ENCODE measurements at places on chromosomes 1 and 21.

DNA sequence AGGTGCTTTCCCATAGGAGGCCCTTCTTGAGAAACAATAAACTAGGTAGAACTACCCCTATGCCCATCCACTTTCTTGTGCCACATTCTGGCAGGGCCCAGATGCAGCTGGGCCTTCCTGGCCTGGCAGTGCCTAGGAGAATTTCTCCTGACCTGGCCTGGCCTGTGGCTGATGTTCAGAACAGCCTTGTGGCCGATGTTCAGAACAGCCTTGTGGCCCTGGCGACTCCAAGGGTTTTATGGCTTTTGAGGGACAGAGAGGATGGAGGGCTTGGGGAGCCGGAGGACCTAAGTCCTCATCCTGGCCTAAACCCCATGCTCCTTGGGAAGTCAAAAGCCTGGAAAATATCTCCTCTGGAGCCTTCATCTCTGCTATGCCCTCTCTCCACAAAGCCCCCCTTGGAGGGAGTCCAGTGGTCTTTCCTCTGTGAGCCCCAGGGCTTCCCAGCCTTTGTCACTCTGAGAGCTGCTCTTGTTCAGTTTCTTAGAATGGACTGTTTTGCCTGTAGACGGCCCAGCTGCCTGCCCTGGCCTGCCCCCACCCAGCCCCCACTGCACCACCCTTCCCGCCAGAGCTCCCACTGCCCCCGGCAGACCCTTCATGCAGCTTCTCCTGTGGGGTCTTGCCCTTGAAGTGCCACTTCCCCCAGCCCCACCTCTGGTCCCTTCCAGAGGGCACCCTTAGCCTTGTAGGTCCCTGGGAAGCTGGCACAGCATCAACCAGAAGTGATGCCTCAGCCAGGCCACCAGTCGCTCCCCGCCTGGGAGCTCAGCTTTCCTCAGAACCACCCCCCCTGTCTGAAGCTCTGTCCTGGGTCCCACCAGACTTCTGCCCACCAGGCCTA lies 7.0 kb downstream of the GPR37L1 start:
- no peak overlapping the region for H3K4me3 ChIP-seq
- no peak for DNase-seq
- no peaks in the 10 kb centered on the region for H3K27me3 ChIP-seq

DNA sequence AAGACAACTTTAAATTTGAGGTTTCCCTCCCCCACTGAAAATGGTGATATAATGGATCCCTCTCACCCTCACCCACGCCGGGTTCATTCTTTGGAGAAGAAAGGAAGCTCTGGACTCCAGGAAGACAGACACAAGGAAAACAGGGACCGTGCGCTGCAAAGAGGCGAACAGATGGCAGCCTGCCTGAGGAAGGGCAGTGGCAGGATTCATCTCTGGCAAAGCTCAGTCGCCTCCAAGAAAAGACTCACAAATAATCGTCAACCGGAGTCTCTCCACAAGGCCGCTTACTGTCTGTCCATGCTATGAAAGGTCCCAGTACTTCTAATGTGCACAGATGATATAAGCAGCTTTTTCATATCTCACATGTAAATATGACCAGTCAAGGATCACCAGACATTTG lies 110.3 kb downstream of the TIAM1 start:
- no peak overlapping the region for H3K4me3 ChIP-seq
- H3K4me1 ChIP-seq: no peaks in the 10 kb centered on the region
- no peak overlapping the region for H3K27ac ChIP-seq
- no peaks in the 10 kb centered on the region for H3K27me3 ChIP-seq
- no peak for DNase-seq
- no peaks in the 10 kb centered on the region for H3K36me3 ChIP-seq

- no peaks in the 10 kb centered on the region for H3K4me1 ChIP-seq
- H3K27me3 ChIP-seq: no peaks in the 10 kb centered on the region
- no peaks in the 10 kb centered on the region for H3K36me3 ChIP-seq
- H3K27ac ChIP-seq: no peak overlapping the region
- no peak overlapping the region for H3K4me3 ChIP-seq
These were observed 28.6 kb downstream of the LGR6 start for GRCh38 chr1:202221911-202222909.

GRCh38 chr1:22750685-22751051 lies 40.0 kb downstream of the EPHB2 start:
- peak overlapping the region; percentile 83 for H3K27ac ChIP-seq
- peaks cover 18% of the 10 kb centered on the region for H3K4me1 ChIP-seq
- no peak for DNase-seq
- H3K36me3 ChIP-seq: no peaks in the 10 kb centered on the region

- H3K27ac ChIP-seq: no peak overlapping the region
- no peak for DNase-seq
- no peaks in the 10 kb centered on the region for H3K36me3 ChIP-seq
- no peak overlapping the region for H3K4me3 ChIP-seq
- no peaks in the 10 kb centered on the region for H3K4me1 ChIP-seq
These were observed 5.0 kb downstream of the TFF1 start for GRCh38 chr21:42361286-42361685.

GRCh38 chr1:70355920-70356319 lies 1.4 kb upstream of the ANKRD13C start:
- H3K27me3 ChIP-seq: no peaks in the 10 kb centered on the region
- H3K36me3 ChIP-seq: no peaks in the 10 kb centered on the region
- no peak overlapping the region for H3K27ac ChIP-seq
- no peak for DNase-seq
- peaks cover 26% of the 10 kb centered on the region for H3K4me1 ChIP-seq

- H3K4me1 ChIP-seq: peaks cover 26% of the 10 kb centered on the region
- H3K4me3 ChIP-seq: no peak overlapping the region
- no peaks in the 10 kb centered on the region for H3K36me3 ChIP-seq
- no peak overlapping the region for H3K27ac ChIP-seq
- peaks cover 42% of the 10 kb centered on the region for H3K27me3 ChIP-seq
These were observed 2.9 kb downstream of the LHX8 start for GRCh38 chr1:75136921-75137641.

DNA sequence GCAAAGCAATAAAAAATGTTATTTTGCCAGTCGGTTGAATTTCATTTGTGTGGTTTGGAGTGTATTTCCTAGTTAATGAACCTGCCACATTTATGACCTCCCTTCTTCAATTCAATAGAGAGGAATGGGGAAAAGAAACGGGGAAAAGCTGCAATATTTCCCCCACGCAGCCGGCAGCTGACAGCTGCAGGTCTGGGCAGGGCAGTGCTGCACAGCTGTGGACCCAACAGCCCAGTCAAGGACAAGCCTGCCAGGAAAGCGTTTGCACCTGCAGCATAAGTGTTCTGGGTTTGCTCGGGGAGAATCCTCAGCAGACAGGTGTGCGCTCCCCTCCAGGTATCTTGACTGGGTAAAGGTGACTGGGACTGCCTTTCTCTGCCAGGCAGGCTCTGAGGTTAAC lies 53.4 kb downstream of the FBXO2 start:
- no peak for DNase-seq
- no peak overlapping the region for H3K27ac ChIP-seq
- H3K4me3 ChIP-seq: no peak overlapping the region
- H3K4me1 ChIP-seq: no peaks in the 10 kb centered on the region

DNA sequence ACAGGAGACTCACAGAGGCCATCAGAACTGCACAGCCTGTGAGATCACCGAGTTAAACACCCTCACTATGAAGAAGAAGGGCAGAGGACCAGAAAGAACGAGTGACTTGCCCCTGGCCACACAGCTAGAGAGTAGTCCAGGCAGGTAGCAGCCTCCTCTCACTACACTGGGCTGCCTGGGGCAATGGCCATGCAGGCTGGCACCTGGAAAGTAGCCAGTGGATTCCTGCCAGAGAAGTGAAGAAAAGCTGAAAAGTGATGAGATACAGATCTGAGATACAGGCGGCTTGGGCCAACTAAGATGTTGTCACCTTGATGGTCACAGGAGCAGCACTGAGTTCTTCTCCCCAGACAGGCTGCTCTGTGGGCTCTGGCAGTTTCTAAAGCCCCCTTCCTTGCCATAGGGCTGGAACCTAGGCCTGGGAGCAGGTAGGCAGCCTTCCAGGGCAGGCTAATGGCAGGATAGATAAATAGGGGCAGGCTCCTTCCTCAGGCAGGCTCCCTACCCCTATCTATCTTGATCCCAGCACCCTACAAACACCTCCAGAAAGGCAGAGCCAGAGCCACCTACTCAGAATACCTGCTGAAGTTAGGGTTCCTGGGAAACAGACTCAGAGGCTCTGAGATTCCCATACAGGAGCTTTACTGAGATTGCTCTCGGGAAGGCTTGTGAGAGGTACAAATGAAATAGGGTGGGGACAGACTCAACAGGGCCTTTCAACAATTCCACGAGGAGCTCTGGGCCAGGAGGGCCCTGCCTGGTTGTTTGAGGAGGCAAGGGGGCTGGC lies 106.3 kb downstream of the BEND5 start:
- H3K4me1 ChIP-seq: no peaks in the 10 kb centered on the region
- no peaks in the 10 kb centered on the region for H3K36me3 ChIP-seq

DNA sequence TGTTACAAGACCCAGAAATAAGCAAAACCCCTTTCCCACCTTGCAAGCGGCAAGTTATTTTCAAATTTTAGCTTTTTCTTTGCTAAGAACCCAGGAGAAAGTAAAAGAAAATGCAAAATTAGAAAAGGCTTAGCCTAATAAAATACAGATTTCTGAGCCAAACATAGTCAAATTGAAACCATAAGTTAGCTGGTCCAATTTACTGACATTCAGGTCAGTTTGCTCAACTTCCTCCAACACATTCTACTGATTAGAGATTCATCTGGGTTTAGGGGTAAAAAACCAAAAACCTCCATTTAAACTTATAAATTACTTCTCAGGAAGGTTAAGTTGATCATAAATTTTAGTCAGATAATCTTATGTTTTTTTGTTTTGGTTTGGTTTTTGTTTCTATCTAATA lies 701.8 kb upstream of the CXADR start:
- H3K4me1 ChIP-seq: no peaks in the 10 kb centered on the region
- no peaks in the 10 kb centered on the region for H3K27me3 ChIP-seq
- no peak overlapping the region for H3K27ac ChIP-seq
- no peak for DNase-seq
- H3K4me3 ChIP-seq: no peak overlapping the region

DNA sequence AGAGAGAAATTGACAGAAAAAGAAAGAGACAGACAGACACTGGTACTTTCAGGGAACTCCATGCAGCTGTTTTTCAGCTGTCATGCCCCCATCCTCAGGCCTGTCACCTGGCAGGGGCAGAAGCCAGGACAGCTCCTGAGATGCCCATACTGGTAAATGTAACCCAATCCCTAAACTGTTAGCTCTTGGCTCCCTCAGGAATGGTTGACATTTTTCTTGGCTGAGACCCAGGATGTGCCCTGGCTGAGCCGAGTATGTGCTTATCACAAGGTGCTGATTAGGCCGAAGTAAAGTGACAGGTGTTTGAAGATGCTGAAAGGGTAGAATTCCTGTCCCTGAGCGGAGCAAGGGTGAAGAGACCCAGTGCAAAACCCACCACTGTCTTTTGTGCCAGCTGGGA lies 50.7 kb downstream of the PGM1 start:
- DNase-seq: peak; percentile 65
- H3K4me1 ChIP-seq: peaks cover 71% of the 10 kb centered on the region
- no peak overlapping the region for H3K4me3 ChIP-seq

DNA sequence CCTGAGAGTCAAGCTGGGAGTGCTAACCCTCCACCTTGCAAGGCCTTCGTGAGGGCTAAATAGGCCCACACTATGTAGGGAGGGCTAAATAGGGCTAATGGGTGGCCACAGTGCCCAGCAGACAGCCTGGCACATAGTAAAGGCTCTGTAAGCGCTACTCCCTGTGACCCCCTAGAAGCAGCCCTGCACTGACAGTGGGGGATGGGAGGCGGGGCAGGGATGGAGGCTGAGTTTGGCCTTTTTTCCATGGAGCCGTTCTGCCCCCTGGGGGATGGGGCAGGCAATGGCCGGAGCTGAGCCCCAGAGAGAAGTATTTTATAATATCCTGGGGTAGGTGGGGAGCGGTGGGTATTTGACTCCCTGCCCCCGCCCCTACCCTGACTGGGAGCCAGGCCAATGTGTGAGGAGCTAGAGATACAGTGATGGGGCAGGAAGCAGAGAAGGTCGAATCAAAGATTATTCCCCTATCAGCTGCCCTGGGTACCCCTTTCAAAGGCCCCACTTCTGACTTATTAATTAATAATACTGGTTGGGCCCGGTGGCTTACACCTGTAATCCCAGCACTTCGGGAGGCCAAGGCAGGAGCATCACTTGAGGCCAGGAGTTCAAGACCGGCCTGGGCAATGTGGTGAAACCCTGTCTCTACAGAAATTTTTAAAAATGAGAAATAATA lies 42.3 kb downstream of the LACTBL1 start:
- no peak overlapping the region for H3K27ac ChIP-seq
- H3K27me3 ChIP-seq: no peaks in the 10 kb centered on the region
- H3K4me1 ChIP-seq: no peaks in the 10 kb centered on the region
- no peak overlapping the region for H3K4me3 ChIP-seq
- DNase-seq: peak; percentile 22

GRCh38 chr1:235450433-235450832 lies 53.8 kb downstream of the B3GALNT2 start:
- no peak overlapping the region for H3K4me3 ChIP-seq
- H3K4me1 ChIP-seq: no peaks in the 10 kb centered on the region
- no peak for DNase-seq
- H3K27me3 ChIP-seq: no peaks in the 10 kb centered on the region

DNA sequence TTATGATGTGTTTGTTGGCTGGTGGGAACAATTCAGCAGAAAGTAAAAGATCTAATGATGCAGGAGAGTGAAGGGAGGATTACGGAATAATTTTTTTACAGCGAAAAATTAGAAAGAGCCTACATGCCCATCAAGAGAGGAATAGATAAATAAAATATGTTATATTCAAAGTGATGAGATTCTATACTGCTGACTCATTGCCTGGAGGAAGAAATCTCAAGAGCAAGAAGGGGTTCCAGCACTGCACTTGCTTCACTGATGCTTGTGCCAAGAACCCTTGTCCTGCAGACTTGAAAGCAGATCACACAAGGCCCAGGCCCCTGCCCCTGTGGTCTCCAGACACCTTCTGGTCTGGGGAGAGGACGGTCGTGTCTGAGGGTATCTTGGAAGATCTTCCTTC lies 295.1 kb upstream of the POU3F1 start:
- no peaks in the 10 kb centered on the region for H3K36me3 ChIP-seq
- no peak overlapping the region for H3K27ac ChIP-seq
- H3K4me3 ChIP-seq: no peak overlapping the region
- no peaks in the 10 kb centered on the region for H3K4me1 ChIP-seq
- no peak for DNase-seq
- no peaks in the 10 kb centered on the region for H3K27me3 ChIP-seq

- H3K4me1 ChIP-seq: peaks cover 30% of the 10 kb centered on the region
- H3K4me3 ChIP-seq: no peak overlapping the region
- H3K27ac ChIP-seq: no peak overlapping the region
- no peaks in the 10 kb centered on the region for H3K27me3 ChIP-seq
- no peaks in the 10 kb centered on the region for H3K36me3 ChIP-seq
These were observed 6.3 kb downstream of the HAPLN2 start for GRCh38 chr1:156625436-156626078.

DNA sequence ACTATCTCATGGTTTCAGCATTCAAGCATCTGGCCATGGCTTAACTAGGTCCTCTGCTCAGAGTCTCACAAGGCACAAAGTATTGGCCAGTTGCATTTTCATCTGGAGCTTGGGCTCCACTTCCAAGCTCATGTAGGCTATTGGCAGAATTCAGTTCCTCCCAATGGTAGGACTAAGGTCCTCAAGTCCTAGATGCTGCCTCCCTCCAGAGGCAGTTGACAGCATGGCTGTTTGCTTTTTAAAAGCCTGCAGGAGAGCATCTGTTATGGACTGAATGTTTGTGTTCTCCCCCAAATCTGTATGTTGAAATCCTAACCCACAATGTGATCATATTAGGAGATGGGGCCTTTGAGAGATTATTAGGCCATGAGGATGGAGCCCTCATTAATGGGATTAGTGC lies 38.0 kb upstream of the HLX start:
- no peak overlapping the region for H3K4me3 ChIP-seq
- DNase-seq: no peak
- no peaks in the 10 kb centered on the region for H3K36me3 ChIP-seq
- H3K27me3 ChIP-seq: no peaks in the 10 kb centered on the region
- H3K27ac ChIP-seq: no peak overlapping the region

All from body of pancreas (tissue), 4 donors.